Activated T-helper 9 cell treated with anti-CD3 and anti-CD28 coated beads, Interleukin-2, amount 50 U/mL, for 16 hours (primary cell): ENCODE measurements at places on chromosomes 5 and 9.

DNA sequence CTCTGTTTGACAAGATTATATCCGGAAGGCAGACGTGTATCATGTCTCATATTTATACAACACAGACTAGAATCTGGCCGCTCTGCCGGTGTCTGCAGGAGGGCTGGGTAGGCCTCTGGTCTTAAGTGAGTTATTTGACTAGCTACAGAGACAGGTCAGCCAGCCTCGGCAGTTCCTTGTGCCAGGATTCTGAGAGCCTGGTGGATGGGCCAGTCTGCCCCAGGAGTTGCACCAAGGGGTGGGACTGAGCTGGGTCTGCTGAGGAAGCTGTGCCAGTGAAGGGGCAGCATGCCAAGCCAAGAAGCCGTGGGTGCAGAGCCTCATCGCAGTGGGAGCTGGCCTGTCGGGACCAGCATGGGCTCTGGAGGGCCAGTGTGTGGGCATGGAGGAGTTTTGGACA lies 7.1 kb downstream of the SNX18 start:
- no peak for DNase-seq

DNA sequence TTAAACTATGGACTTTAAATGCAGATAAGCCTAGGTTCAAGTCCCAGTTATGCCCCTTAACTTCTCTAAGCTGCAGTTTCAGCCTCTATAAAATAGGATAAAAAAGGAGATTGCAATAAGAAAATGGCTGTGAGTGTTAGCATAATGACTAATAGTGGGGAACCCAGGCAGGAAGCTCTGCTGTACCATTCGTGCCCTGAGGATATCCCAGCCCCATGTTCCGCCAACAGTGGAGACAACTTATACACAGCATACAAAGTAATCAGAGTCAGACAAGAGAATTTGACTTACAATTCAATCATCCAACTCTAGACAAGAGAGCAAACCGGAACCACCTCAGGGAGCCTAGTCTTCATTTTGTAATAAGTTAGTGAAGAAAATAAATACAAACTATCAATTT lies 141.5 kb upstream of the FSTL4 start:
- no peak for DNase-seq

- no peak for DNase-seq
These were observed 188.7 kb upstream of the MSX2 start for GRCh38 chr5:174535669-174536068.

GRCh38 chr5:140239939-140240700 lies 62.8 kb downstream of the PFDN1 start:
- peak; percentile 33 for DNase-seq

- no peak for DNase-seq
These were observed 267.5 kb upstream of the TMEM161B start for GRCh38 chr5:88536146-88536545.

GRCh38 chr9:111258209-111258874 lies 71.7 kb downstream of the OR2K2 start:
- no peak for DNase-seq

- DNase-seq, result no peak
These were observed 109.3 kb upstream of the TLE1 start for GRCh38 chr9:81798606-81799005.

DNA sequence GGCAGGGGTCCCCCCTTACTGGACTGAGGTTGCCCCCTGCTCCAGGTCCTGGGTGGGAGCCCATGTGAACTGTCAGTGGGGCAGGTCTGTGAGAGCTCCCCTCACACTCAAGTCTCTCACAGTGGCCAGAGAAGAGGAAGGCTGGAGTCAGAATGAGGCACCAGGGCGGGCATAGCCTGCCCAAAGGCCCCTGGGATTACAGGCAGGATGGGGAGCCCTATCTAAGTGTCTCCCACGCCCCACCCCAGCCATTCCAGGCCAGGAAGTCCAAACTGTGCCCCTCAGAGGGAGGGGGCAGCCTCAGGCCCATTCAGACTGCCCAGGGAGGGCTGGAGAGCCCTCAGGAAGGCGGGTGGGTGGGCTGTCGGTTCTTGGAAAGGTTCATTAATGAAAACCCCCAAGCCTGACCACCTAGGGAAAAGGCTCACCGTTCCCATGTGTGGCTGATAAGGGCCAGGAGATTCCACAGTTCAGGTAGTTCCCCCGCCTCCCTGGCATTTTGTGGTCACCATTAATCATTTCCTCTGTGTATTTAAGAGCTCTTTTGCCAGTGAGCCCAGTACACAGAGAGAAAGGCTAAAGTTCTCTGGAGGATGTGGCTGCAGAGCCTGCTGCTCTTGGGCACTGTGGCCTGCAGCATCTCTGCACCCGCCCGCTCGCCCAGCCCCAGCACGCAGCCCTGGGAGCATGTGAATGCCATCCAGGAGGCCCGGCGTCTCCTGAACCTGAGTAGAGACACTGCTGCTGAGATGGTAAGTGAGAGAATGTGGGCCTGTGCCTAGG lies at the start of gene CSF2:
TSS of gene CSF2 (plus strand) at position 559 of the 783 bp plus-strand sequence. CDS start at position 594, 35 bp downstream.
- DNase-seq, result no peak

DNA sequence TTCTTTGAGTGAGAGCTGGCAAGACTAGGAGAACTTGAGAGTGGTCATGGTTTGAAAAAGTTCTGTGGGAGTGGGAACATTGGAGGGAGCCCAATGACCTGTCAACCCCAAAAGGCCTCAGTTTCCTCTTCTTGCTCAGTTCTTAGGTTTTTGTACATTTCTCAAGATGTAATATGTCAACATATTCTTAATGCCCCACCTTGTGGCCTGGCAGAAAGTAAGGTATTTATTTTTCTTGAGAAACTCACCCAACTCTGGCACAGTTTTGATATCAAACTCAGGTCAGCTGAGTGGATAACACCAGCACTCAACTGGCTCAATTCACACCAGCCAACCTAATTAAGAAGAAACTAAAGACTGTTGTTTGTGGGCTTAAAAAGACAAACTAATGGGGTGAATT lies 123.0 kb upstream of the SLC27A6 start:
- DNase-seq, result no peak

GRCh38 chr9:127974001-127974768 lies 6.6 kb downstream of the EEIG1 start:
- no peak for DNase-seq

- DNase-seq, result no peak
These were observed 335.3 kb upstream of the TLE4 start for GRCh38 chr9:79236466-79236865.

DNA sequence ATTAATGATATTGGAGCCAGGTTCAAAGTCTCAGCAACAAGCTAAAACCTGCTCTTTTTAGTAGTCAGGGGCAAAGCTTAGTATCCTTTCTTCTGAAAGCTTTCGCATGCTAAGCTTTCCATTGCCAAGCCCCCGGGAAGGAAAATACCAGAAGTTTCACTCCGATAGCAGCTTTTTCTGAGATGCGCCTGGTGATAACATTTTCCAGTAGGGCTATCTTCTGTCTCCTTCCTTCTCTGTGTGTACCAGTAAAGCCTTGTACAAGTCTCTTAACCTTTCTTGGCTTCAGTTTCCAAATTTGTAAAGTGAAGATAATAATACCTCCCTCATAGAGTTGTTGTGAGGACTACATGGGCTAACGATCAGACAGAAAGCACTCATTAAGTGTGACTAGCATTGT lies 36.7 kb downstream of the DOCK8 start:
- DNase-seq, result no peak

GRCh38 chr5:109347252-109347888 lies 62.4 kb downstream of the PJA2 start:
- DNase-seq, result no peak

DNA sequence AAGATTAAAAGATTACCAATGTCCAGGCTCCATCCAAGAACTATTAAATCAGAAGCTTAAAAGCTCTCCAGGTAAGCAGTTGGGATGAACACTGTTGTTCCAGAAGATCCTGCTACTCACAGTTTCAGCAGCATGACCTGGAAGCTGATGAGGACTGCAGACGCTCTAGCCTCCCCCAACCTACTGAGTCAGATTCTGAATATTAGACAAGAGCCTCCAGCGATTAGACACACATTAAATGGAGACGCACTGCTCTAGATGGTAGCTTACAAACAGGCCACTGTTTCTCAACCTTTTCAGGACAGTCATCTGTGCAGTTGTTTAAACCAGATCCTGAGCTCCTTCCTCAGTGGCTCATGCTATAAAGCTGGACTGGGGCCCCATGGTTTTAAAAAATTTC lies 54.3 kb downstream of the MTMR12 start:
- DNase-seq, result no peak

GRCh38 chr5:178323961-178324360 lies 91.4 kb upstream of the PHYKPL start:
- DNase-seq, result no peak

GRCh38 chr9:7777771-7778170 lies 21.8 kb downstream of the DMAC1 start:
- DNase-seq, result no peak
